ENCODE measurements at places on chromosomes 11 and 22.

- DNase-seq = no peak
Observed at GRCh38 chr11:21988477-21988876, 204.4 kb upstream of the ANO5 start.

DNA sequence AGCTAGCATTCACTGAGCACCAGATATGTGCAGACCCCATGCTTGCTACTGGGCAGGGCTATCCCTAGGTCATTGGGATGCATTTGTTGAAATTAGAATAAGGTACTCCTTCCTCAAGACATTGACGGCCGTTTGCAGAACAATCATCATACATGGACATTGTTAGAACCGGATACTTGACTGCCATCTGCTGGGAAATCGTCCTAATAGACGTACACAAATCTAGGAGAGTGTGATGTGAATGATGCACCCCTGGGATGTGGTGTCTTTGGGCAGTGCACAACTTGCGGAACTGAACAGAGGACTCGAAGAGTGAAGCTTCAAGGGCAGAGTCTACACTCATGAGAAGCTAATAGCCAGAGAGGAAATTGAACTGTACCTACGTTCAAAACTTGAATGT lies 35.9 kb downstream of the MYO18B start:
- peak; percentile 15 for DNase-seq

DNA sequence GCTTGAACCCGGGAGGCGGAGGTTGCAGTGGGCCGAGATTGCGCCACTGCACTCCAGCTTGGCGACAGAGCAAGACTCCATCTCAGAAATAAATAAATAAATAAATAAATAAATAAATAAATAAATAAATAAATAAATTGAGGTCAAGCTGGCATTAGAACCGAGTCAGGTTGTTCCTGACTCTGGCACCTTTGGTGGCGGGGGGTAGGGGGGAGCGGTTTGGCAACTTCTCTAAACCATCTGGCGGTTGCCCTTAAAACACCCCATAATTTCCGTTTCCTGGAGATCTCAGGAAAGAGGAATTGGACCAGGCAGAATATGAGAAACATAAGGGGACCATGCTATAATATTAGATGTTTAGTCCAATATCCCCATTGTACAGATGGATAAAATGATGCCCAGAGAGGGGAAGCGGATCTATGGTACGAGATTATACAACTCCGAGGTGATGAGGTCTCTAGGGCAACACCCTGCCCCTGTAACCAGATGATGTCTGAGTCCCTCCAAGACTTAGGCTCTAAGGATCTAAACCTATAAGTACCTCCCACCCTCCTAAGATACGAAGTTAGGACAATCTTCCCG lies 785 bp downstream of the CLPB start:
- DNase-seq = no peak

DNA sequence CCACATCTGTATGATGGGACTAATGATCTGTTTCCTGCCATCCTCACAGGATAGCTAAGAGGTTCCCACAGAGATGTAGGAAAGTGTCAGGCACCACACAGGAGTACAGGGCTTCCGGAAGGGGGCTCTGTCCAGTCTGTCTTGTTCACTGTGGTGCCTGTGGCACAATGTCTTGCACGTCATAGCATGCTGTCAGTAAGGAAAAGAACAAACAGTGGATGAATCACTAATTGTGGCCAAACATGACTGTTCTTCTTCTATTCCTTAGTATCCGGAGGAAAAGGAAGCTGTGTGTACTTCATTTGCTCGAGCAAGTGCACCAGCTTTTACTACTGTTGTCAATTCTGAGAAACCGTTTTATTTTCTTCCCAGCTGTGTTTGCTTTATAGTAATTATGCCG lies 73.4 kb upstream of the YWHAH start:
- DNase-seq = no peak

DNA sequence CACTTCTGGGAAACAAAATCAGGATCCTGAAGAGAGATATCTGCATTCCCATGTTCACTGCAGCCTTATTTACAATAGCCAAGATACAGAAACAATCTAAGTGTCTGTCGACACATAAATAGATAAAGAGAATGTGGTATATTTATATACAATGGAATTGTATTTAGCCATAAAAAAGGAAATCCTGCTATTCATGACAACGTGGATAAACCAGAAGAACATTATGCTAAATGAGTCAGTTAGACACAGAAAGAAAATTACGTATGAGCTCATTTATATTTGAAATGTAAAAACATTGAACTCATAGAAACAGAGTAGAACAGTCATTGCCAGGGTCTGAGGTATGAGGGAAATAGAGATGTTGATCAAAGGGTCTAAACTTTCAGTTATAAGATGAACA lies 6.1 kb downstream of the MRPL17 start:
- DNase-seq = no peak

DNA sequence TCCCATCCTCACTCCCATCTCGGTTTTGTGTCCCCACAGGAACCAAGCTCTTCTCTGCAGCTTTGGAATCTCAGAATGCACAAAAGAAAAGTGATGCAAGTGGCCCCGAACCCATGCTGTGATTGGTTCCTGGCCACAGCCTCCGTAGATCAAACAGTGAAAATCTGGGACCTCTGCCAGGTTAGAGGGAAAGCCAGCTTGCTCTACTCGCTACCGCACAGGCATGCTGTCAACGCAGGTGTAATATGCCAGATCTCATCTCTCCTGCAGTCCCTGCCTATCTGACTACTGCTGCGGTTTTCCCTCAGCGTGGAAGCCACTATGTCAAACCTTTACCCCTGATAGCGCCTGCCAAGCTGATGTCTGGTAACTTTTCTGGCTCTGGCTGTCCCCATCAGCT lies 200.5 kb upstream of the LRRC4C start:
- DNase-seq = no peak

DNA sequence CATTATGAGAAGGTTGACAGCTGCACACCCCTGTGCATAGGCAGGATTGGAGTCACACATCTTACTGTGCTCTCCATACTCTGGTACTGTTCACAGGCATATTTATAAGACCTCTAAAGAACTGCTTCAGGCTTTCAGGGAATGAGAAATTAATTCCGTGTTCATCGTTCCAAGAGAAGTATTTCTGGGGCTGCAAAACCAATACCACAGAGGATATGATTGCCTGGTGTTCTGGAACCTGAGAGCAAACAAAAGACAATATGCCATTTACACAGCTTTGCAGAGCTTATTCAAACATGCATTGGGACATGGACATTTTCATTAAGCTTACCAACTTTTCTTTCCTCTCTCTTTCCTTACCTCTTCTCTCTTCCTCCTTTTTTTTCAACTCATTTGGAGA lies 388.7 kb downstream of the NTM start:
- DNase-seq = no peak

DNA sequence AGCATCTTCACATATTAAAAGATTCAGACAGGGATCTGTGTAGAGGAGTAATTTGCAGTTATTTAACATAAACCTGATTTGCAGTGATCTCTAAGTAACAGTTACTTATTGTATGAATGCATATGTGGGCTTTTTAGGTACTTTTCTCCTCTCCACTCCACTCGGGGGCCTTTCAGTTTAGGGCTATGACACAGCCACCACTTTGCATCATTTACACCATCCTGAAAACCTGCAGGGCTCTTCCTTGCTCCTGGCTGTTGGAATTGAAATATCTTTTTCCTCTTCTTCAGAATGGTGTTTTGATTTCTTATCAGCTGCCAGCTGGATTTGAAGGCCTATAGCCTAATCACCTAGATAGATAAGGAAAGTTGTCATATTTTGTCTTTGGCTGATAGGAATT lies 580.8 kb downstream of the NELL1 start:
- no peak for DNase-seq

DNA sequence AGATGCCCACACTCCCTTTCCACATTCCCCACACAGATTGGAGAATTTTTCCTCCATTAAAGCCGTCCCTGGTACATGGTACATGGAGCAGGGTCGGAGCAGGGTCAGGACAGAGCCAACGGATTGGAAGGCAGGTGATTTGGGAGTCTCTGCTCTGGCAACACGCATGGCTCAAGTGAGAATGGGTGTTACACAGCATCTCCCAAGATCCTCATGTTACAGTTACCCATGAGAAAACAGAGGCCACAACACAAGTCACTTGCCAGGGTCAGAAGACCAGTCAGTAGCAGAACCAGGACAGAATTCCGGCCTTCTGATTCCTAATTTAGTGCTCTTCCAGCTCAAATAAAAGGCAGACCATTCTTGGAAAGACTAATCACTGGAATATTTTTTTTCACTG lies 7.7 kb upstream of the F2 start:
- DNase-seq = no peak

All from GM04504 (cell line).